ENCODE measurements at places on chromosomes 6 and 20. TPM values are rescaled to one million over a fixed set of nuclear protein-coding genes. Genes with fewer than 3 reads are reported as not detected.

XKR7 gene
- total RNA-seq, result not detected

CRISP2 gene
- not detected for total RNA-seq

PPP1R3G gene
- total RNA-seq, result 14.2 TPM

TRIM10 gene
- not detected for total RNA-seq

TMEM151B gene
- not detected for total RNA-seq

L3MBTL1 gene
- 4.1 TPM for total RNA-seq

TCP11 gene
- not detected for total RNA-seq

RAB44 gene
- not detected for total RNA-seq

WFDC5 gene
- not detected for total RNA-seq

PNPLA1 gene
- total RNA-seq, result not detected

SEMG1 gene
- total RNA-seq, result not detected

FOXQ1 gene
- not detected for total RNA-seq

RSPH9 gene
- 0.16 TPM for total RNA-seq

TMEM217 gene
- not detected for total RNA-seq

ANKRD66 gene
- total RNA-seq, result not detected

JPH2 gene
- total RNA-seq, result 181 TPM

ESR1 gene
- total RNA-seq, result 1.2 TPM

FAXC gene
- total RNA-seq, result not detected

MYBL2 gene
- total RNA-seq, result 0.78 TPM

THEMIS gene
- 0.13 TPM for total RNA-seq

C6orf15 gene
- not detected for total RNA-seq

GABRR1 gene
- not detected for total RNA-seq

TTBK1 gene
- total RNA-seq, result 0.13 TPM

ATAT1 gene
- total RNA-seq, result 1.7 TPM

LIME1 gene
- 1.6 TPM for total RNA-seq

RRAGD gene
- 130 TPM for total RNA-seq

C20orf141 gene
- not detected for total RNA-seq

DCDC2 gene
- not detected for total RNA-seq
